Activated CD4-positive, alpha-beta T cell treated with anti-CD3 and anti-CD28 coated beads for 36 hours (primary cell): ENCODE measurements at places on chromosomes 13 and 19. TPM values are rescaled to one million over a fixed set of nuclear protein-coding genes. Genes with fewer than 3 reads are reported as not detected.

DNA sequence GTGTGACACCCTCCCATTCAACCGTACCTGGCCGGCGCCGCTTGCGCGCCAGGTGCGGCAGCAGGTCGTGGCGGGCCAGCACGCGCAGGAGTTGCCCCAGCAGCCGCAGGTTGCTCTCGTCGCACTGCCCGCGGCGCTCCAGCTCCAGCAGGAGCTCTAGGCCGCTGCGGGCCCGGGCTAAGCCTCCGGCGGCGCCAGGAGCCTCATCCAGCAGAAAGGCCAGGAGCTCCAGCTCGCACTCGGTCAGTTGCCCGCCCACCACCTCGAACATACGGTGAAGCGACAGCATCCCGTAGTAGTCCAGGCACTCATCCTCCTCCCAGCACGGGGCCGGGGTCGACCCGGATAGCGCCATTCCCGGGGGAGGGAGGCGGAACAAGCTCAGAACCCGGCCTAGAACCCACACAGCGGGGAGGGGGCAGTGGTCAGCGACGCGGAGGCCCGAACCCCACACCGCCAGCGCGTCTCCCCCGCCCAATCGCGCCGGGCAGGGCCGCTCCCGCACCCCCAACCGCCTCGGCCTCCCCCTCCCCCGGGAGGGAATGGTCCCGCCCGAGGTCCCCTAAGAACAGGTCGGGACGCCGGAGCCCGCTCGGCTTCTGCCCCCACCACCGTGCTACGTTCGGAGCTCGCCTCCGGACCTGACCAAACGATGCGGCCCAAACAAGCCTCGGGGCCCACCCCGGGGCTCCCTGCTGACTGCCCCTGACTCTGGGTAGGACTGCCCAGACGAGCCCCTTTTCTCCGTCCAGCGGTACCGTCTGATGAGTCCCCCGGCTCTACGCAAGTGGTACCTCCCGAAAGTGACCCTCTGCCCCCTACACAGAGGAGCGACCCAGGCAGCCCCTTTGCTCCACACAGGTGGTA, 591 bp downstream of the DEDD2 start:
- peaks cover 67% of the 10 kb centered on the region for H3K4me1 ChIP-seq
- peak; percentile 58 for DNase-seq
- peaks cover 39% of the 10 kb centered on the region for H3K36me3 ChIP-seq
- H3K27me3 ChIP-seq: no peaks in the 10 kb centered on the region
- peak overlapping the region; percentile 85 for H3K4me3 ChIP-seq

DNA sequence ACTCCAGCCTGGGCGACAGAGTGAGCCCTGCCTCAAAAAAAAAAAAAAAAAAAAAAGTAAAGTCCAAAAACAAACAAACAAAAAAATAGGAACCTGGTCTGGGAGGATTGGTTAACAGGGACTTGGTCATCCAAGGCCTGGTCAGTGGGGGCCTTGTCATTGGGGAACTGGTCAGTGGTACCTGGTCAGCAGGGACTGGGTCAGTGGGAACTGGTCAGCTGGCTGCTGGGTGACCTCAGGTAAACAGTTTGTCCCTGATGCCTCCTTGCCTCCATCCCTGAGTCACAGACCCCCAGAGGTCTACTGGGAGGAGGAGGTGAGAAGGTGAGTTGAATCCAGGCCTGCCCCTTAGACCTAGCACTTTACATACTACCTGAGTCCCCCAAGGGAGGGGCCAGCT, 5.7 kb upstream of the ZNF14 start:
- no peaks in the 10 kb centered on the region for H3K27me3 ChIP-seq
- DNase-seq: no peak
- no peak overlapping the region for H3K4me3 ChIP-seq
- no peaks in the 10 kb centered on the region for H3K36me3 ChIP-seq
- no peaks in the 10 kb centered on the region for H3K4me1 ChIP-seq
- no peak overlapping the region for H3K27ac ChIP-seq

Gene SPINT2
- 46.0 TPM for total RNA-seq

GRCh38 chr13:40456397-40456953, 210.0 kb downstream of the FOXO1 start:
- H3K4me3 ChIP-seq: no peak overlapping the region
- no peak overlapping the region for H3K27ac ChIP-seq
- peaks cover 15% of the 10 kb centered on the region for H3K4me1 ChIP-seq
- no peaks in the 10 kb centered on the region for H3K27me3 ChIP-seq
- no peaks in the 10 kb centered on the region for H3K36me3 ChIP-seq
- DNase-seq: no peak

Gene FGF9
- total RNA-seq: not detected

DNA sequence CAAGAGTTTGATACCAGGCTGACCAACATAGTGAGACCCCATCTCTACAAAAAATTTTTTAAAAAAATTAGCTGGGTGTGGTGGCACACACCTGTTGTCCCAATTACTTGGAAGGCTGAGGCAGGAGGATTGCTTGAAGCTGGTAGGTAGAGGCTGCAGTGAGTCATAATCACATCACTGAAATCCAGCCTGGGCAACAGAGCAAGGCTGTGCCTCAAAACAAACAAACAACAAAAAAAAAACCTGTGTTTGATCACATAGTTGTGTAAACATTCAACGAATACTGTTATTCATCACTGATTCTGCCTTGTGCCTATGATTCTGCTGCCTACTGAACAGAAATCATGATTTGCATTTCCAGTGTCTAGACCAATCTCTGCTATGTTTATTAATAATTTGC, 134.0 kb downstream of the TBC1D4 start:
- H3K4me1 ChIP-seq: no peaks in the 10 kb centered on the region
- no peaks in the 10 kb centered on the region for H3K27me3 ChIP-seq
- no peak overlapping the region for H3K27ac ChIP-seq
- no peak overlapping the region for H3K4me3 ChIP-seq

GRCh38 chr19:41932259-41932719, 4.0 kb upstream of the ERFL start:
- H3K4me1 ChIP-seq: peaks cover 45% of the 10 kb centered on the region
- no peaks in the 10 kb centered on the region for H3K36me3 ChIP-seq
- no peak overlapping the region for H3K27ac ChIP-seq
- peaks cover 2% of the 10 kb centered on the region for H3K27me3 ChIP-seq

GRCh38 chr19:46849610-46850009, 1.0 kb downstream of the AP2S1 start:
- peak overlapping the region; percentile 92 for H3K4me3 ChIP-seq
- peaks cover 4% of the 10 kb centered on the region for H3K36me3 ChIP-seq
- no peaks in the 10 kb centered on the region for H3K27me3 ChIP-seq
- peaks cover 19% of the 10 kb centered on the region for H3K4me1 ChIP-seq
- H3K27ac ChIP-seq: peak overlapping the region; percentile 58

DNA sequence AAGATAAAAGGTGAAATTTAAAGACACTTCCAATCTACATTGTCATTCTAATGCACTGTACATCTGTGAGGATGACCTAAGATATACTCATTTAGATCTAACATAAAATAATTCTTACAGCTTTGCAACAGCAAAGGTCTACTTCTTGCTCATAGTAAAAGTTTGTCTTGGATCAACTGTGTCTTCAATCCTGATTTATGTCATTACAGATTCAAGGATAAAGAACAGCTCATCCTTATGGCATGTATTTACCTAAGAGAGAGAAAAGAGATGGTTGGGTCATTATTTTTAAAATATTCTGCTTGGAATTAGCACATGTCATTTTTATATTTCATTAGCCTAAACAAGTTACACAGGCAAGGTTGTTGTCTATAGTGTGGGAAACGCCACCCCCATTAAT, 2193.1 kb downstream of the PCDH9 start:
- no peak overlapping the region for H3K27ac ChIP-seq
- no peaks in the 10 kb centered on the region for H3K36me3 ChIP-seq
- H3K4me1 ChIP-seq: no peaks in the 10 kb centered on the region
- H3K4me3 ChIP-seq: no peak overlapping the region
- DNase-seq: no peak

DNA sequence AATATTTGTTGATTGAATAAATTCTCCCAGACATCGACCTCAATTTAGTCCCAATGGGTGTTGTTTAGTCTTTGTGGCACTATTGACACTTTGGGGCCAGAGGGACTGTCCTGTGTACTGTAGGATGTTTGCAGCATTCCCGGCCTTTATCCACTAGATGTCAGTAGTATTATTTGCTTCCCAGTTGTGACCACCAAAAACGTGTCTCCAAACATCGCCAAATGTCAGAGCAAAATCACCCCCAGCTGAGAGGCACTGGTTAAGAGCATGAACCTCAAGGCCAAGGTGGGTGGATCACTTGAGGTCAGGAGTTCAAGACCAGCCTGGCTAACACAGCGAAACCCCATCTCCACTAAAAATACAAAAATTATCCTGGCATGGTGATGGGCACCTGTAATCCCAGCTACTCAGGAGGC, 15.4 kb downstream of the NLRP12 start:
- no peaks in the 10 kb centered on the region for H3K4me1 ChIP-seq
- no peak overlapping the region for H3K27ac ChIP-seq
- DNase-seq: no peak
- no peaks in the 10 kb centered on the region for H3K36me3 ChIP-seq

- peaks cover 8% of the 10 kb centered on the region for H3K4me1 ChIP-seq
- no peak overlapping the region for H3K27ac ChIP-seq
- DNase-seq: no peak
- no peaks in the 10 kb centered on the region for H3K36me3 ChIP-seq
- no peaks in the 10 kb centered on the region for H3K27me3 ChIP-seq
Observed at GRCh38 chr19:10862561-10863106, 8.7 kb upstream of the CARM1 start.

- peaks cover 4% of the 10 kb centered on the region for H3K36me3 ChIP-seq
- peak overlapping the region; percentile 83 for H3K27ac ChIP-seq
- H3K4me3 ChIP-seq: peak overlapping the region; percentile 32
- no peak for DNase-seq
- no peaks in the 10 kb centered on the region for H3K27me3 ChIP-seq
- H3K4me1 ChIP-seq: peaks cover 62% of the 10 kb centered on the region
Observed at GRCh38 chr19:1101337-1101698, 2.5 kb upstream of the GPX4 start.
